Hematopoietic multipotent progenitor cell treated with erythropoietin and hydrocortisone succinate and interleukin-3 and kit ligand, for 6 days (in vitro differentiated cells): ENCODE measurements at places on chromosomes 5 and 9.

GRCh38 chr9:135508211-135508820, 7.8 kb downstream of the MRPS2 start:
- DNase-seq: no peak

DNA sequence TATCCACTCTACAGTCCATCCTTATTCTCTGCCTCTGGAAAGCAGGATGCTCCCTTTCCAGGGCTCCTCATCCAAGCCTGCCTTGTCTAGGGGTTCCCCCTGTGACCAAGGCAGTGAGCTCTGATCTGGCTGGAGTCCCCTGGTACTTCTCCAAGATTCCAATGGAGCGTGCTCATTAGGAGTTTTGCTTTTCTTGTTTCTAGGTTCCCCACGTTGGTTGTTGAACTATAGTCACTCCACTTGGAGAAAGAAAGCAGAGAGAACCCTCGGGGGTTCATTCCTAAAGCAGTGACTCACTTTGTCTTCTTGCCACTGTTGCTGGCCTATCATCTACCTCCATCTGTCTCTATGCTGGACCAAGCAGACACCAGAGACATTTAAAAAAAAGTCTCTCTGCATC, 192.6 kb downstream of the TLE4 start:
- no peak for DNase-seq

DNA sequence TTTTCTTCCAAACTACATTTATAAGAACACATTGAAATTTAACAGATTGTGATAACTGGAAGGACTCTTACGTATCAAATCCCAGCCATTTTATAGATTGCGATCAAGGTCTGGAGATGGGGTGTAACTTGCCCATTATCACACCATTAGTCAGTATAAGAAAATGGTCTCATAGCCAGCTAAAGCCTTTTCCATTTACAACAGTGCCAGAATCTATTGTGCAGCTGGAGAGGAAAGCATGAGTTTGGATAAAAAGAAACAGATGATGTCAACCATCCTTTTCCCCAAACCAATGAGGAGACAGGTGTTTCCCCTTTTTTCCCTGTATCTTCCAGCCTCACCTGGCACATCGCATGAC, 658.8 kb downstream of the ACTL7B start:
- DNase-seq: no peak

DNA sequence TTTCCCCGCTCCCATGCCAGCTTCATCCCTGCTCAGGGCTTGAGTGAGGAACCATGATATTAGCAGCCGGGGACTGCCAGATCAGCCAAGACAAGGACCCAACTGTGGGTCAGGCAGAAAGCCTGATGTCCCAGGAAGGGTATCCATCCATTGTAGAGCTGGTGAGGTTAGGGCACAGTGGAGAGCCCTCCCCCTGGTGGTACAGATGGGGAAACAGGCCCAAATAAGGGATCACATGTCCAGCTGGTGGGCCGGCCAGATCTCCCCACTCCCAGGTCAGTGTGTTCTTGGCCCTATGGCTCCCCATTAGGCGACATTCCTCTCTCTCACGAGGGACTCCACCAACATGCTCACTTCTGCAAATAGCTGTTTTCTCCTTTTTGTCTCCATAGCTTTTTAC, 9.0 kb downstream of the CDX1 start:
- peak; percentile 64 for DNase-seq

GRCh38 chr5:5560016-5560415, 137.5 kb downstream of the ICE1 start:
- DNase-seq: no peak

DNA sequence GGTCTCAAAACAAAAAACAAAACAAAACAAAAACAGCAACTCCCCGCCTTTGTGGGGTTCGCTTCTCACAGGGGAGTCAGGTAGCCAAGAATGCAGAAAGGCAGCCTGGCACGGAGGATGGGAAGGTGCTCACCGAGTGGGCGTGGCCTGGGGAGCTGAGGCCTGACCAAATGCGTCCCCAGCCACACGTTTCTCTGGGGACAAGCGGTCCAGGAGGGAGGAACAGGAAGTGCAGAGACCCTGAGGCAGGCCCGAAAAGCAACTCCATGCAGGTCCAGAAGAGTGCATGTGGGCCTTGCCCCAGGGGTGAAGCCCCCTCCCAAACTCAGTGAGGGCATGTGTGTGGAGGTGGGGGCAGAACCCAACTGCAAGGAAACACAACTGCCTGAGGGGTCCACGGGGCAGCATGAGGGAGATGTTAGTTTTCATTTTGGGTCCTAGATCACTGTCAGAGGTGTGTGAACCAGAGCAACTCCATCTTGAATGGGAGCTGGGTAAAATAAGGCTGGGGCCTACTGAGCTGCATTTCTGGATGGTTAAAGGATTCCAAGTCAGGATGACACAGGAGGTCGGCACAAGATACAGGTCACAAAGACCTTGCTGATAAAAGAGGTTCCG, 2.6 kb upstream of the UAP1L1 start:
- DNase-seq: no peak

DNA sequence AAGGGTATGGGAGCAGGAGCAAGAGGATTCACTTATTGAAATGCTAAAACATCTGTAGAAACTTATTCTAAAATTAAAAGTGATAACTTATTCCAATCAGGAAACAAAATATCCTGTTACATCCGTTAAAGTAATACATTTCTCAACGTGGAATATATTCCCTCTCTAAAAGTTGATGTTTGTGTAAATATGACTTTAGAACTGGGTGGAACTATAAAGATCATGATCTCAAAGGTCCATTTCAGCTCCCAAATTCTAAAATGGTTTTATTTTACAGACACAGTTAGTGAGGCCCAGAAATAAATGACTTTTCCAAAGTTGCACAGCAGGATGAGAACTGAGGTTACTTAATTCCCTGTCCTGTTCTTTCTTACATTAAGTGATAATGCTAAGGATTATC, 21.1 kb downstream of the ISOC1 start:
- no peak for DNase-seq

DNA sequence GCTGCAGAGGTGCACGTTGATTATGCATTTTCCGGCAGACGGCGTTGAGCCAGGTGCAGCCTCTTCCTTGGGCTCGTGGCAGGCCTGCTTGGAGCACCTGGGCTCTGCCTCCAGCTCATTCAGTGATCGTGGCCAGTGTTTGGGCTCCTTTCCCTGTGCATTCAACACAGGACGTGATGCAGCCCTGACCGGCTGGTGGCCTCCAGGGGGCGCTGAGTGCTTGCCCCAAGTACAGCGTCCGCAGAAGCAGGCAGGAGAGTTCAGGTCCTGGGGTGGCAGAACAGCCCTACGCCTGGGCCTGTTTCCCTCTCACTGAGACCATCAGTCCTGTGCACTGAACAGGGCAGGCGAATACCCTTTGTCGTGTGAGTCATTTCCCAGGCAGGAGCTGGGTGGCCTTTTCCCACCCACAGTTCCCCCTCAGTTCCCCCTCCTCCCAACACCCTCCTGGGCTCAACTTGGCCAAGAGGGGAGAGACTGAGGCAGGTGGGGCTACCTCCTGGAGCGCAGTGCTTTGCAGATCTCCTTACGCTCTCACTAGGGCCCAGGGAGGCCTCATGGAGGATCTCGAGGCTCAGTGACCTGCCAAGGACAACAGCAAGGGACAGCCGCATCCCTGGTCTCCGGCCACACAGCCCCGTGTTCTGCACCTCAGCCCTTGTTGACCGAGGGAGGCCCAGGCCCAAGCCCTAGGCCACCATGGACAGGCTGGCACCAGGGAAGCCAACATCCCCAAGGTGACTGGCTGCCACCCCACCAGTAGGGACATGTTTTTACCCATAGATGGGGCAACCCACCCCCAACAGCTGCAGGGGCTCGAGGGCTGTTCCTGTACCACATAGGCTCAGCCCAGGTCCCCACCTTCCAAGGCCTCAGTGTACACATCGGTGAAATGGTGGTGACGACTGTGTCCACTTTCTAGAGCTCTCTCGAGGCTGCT, 52.9 kb downstream of the LRSAM1 start:
- peak; percentile 91 for DNase-seq

DNA sequence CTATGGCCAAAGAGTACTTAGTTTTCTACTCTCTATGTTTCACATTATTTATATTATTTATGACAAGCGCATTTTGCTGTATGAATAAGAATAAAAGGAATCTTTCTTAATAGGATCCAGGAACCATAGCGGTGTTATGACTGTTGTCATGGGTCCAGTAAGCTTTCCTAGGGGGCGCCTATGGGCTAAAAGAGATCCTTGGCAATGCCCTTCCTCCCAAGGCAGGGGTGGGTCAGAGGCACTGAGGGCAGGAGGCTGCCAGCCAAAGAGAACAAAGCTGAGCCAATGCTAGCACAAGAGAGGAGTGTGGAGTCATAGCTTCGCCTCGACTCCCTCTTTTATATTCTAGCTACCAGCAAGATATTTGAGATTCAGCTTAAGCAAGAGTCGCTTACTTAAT, 98.4 kb upstream of the GNAQ start:
- DNase-seq: peak; percentile 72

GRCh38 chr9:3751125-3751758, 225.4 kb upstream of the RFX3 start:
- DNase-seq: no peak

- DNase-seq: no peak
Measured at GRCh38 chr9:108655818-108656217, 200.0 kb downstream of the ACTL7B start.

GRCh38 chr5:32909207-32909606, 198.1 kb downstream of the NPR3 start:
- DNase-seq: no peak

- no peak for DNase-seq
Measured at GRCh38 chr9:21016701-21017491, 14.5 kb downstream of the HACD4 start.
